SHP77 (cell line): ENCODE measurements at places on chromosomes 3 and 15.

DNA sequence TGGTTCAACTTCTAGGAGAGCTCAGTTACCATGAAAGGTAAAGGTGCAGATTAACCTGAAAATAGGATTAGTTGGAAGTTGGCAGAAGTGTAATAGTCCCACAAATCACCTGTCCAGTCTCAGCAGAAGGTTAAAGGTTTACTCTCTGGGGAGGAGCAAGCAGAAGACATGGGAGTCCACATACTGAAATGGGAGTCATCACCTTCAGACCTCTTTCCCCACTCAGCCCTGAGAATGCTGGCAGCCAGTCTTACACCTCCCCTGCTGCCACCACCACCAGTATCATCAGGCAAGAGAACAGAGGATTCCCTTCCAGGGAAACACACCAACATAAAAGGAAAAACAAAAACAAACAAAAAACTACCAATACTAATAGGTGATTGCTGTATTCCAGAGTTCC lies 13.8 kb upstream of the PLA2G4D start:
- DNase-seq = no peak

DNA sequence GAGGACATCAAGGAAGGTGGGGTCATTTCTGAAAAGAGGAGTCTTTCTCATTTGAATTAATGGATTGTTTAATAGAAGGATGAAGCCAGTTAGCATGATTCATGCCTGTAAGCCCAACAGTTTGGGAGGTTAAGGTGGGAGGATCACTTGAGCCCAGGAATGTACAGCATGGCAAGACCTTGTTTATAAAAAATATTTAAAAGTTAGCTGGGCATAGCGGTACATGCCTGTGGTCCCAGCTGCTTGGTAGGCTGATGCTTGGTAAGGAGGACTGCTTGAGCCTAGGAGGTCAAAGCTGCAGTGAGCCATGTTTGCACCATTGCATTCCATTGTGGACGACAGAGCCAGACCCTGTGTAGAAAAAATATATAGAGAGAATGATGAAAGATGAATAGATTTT lies 165.5 kb downstream of the ALCAM start:
- DNase-seq = no peak

GRCh38 chr3:45204136-45204535 lies 22.0 kb downstream of the TMEM158 start:
- DNase-seq = no peak

GRCh38 chr3:168117059-168117458 lies 21.3 kb upstream of the GOLIM4 start:
- DNase-seq = no peak

GRCh38 chr3:14622368-14622767 lies 29.2 kb upstream of the CCDC174 start:
- DNase-seq = no peak

- DNase-seq = no peak
Observed at GRCh38 chr3:101143012-101143411, 149.8 kb upstream of the ABI3BP start.

DNA sequence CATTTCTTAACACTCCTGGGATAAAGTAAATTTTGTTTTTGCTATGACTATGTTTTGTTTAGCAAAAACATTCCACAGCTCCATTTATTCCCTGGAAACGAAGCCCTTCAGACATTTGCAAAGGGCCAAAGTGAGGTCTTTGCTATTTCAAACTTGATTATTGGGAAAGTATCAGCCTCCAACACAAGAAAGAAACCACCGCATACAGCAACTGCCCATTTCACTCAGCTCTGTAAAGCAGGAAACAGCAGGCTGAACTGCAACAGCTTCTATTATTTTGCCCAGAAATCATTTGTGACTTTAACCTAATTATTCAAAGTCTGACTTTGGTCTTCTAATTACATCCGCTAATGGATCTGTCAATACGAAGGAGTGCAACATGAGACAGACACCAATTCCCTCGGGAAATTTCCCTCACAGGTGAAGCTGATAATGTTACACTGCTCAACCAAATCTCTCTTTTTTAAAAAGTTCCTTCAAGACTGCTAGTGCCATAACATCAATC lies 72.1 kb downstream of the RFTN1 start:
- DNase-seq = no peak

DNA sequence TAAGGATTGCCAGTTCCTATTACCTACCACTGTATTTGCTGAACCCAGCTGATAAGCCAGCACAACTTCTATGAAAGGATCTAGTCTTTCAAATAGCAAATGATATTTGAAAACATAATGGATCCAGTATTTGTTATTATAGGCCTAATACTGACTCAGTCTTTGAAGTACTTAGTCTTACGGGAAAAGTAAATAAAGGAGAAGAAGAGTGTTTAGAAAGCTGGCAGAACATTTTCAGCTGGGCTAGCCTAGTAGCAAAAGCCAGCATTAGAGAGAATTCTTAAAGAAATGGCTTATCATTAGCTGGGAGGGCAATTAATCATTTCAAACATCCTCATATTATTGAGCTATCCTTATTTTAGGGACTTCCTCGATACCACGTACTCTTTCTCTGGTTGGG lies 101.4 kb upstream of the GOLIM4 start:
- no peak for DNase-seq

- no peak for DNase-seq
Observed at GRCh38 chr3:78338405-78338804, 1298.5 kb downstream of the ROBO2 start.

- no peak for DNase-seq
Observed at GRCh38 chr3:4748701-4749378, 230.4 kb upstream of the BHLHE40 start.
